NCI-H1417 treated with DMSO at 0.1 percent for 48 hours (cell line): ENCODE measurements at places on chromosomes 1 and 21.

DNA sequence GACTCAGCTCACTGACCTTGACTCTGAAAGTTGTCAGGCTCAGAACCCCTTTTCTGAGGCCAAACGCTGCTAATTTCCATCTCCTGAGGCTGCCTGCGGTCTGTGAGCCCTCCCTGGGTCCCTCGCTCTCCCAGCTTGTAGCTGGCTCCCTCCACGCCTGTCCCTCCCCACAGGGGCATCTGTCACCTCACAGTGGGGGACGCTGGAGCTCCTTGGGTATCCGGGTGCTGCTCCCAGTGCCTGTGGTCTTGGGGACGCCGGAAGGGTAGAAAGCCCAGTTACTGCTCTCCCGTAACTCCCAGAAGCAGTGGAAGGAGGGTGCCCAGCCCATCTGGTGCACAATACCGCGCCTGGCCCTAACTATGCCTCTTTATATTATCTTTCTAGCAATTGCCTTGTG is 13.0 kb upstream of the MMEL1 start:
- no peak for DNase-seq

DNA sequence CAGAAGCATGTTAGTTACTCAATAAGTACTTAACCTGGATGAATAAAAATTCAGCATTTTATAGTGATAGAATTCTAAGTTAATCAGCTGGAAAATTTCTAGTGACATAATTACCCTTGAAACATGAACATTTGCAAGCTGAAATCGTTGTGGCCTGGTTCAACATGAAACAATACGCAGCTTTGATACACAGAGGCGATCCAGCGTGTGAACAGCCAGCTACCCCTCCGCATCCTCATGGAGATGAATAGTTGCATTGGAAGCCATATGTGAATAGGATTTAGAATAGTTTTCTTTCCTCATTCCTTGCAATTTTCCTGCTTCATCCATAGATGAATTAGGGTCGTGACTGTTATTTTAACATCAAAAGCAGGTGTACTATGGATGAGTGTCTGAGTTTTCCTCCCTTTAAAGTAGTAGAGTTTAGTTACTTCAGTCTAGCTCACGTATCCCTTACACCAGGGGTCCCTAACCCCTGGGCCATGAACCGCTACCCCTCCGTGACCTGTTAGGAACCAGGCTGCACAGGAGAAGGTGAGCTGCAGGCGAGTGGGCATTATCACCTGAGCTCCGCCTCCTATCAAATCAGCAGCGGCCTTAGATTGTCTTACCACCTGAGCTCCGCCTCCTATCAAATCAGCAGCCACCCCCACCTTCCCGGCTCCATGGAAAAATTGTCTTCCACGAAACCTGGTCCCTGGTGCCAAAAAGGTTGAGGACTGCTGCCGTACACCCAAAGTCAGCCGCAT is 6.2 kb upstream of the TARBP1 start:
- DNase-seq = no peak

GRCh38 chr1:90748668-90749067 is 31.6 kb upstream of the BARHL2 start:
- DNase-seq = no peak

DNA sequence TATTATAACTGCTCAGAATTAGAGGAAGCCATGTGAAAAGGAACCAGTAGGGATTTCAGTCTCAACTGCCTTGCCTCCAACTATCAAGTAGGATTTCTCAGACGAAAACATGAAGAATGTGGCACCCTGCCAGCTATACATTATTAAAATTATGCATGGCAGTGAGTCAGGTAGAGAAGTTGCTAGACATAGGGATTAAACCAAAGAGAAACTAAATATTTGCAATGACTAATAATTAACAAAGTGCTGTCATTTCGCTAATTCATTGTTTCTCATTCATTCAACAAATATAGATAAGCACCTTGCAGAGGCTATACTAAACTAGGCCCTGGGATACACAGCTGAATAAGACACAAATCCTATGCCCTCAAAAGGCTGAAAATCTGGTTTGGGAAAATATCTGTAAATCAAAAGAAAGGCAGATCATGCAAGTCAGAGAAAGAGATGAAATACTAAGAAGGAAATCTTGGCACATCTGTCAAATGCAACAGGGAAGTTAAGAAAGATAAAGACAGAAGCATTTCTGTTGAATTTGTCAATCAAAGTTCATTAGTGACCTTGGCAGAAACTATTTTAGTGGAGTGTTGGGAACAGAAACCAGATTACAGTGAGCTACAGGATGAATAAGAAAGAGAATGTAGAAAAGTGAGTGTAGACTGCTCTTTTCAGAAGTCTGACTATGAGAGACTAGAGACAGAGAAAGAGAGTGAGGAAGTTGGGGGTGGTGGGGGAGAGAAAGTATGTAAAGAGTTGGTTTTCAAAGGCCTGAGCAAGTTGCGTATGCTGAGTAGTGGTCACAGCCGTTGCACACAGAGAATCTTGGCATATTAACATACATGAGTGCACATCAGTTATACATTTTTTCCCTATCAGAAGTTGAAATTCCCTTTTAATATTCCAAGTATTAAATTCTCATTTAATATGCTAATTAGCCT is 14.7 kb upstream of the NBPF11 start:
- DNase-seq = no peak
